ENCODE measurements at places on chromosomes 5 and 9. TPM values are rescaled to one million over a fixed set of nuclear protein-coding genes. Genes with fewer than 3 reads are reported as not detected.

NEURL1B gene
- 24.0 TPM for total RNA-seq

GRCh38 chr9:120383611-120383998 lies 196.4 kb downstream of the CDK5RAP2 start:
- DNase-seq: no peak

- no peak for DNase-seq
Observed at GRCh38 chr9:32292611-32293010, 91.8 kb upstream of the ACO1 start.

MLANA gene
- total RNA-seq: not detected

GRCh38 chr5:149611326-149611725 lies 30.0 kb downstream of the ARHGEF37 start:
- DNase-seq: peak; percentile 33

DNA sequence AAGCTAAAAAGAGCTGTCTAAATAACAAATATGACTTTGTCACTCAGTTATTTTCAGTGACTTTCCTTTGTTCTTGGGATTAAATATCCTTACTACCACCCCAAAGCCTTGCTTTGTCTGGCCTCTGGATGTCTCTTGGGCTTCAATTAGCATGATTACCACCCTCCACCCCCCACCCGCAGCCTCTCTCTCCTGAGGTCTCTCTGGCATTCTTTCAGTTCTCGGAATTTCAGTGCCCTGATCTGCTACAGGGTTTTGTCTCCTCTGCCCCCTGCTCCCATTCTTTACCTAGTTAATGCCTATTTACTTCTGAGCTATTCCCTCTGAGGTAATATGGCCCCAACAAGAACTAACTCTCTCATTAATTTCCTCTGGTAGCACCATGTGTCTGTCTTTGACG lies 376.4 kb downstream of the DEPDC1B start:
- DNase-seq: no peak

- no peak for DNase-seq
Observed at GRCh38 chr5:76604838-76605237, 18.4 kb downstream of the F2RL2 start.
